ENCODE measurements at places on chromosomes 6 and 20.
A peak's percentile ranks its signal among the peaks of the same experiment; 100 is the strongest.

GRCh38 chr6:20565342-20565741, 31.1 kb downstream of the CDKAL1 start:
- no peaks in the 10 kb centered on the region for H3K27me3 ChIP-seq
- no peak for DNase-seq
- no peak overlapping the region for H3K4me3 ChIP-seq
- H3K4me1 ChIP-seq, result peaks cover 14% of the 10 kb centered on the region
- no peak overlapping the region for H3K27ac ChIP-seq

GRCh38 chr20:9483131-9483530, 31.3 kb upstream of the LAMP5 start:
- no peak for DNase-seq
- no peaks in the 10 kb centered on the region for H3K27me3 ChIP-seq
- H3K4me3 ChIP-seq, result no peak overlapping the region
- no peaks in the 10 kb centered on the region for H3K4me1 ChIP-seq
- no peaks in the 10 kb centered on the region for H3K36me3 ChIP-seq

DNA sequence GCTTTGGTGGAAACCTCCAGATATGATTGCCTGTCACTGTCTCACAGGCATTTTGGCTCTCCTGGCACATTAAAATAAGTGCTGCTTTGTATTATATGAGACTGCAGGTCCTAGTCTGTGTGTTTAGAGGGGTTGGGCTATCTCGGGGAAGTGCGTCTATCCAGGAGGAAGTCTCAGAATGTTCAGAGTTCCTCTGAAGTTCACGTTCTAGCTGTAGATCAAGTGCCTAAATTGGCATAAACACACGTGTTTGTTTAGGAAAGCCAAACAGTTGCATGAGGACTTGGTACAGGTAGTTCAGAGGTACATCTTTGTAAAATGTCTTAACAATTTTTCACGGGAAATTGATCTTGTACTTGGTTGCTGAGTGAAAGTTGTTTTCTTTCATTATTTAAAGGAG, 36.4 kb upstream of the SLC22A1 start:
- peaks cover 13% of the 10 kb centered on the region for H3K4me1 ChIP-seq
- H3K27ac ChIP-seq, result peak overlapping the region; percentile 32
- DNase-seq, result no peak
- peaks cover 66% of the 10 kb centered on the region for H3K36me3 ChIP-seq

- H3K4me1 ChIP-seq, result no peaks in the 10 kb centered on the region
- peaks cover 36% of the 10 kb centered on the region for H3K27me3 ChIP-seq
- no peak for DNase-seq
- H3K36me3 ChIP-seq, result no peaks in the 10 kb centered on the region
- no peak overlapping the region for H3K4me3 ChIP-seq
These were observed 46.4 kb downstream of the FOXF2 start for GRCh38 chr6:1435806-1436205.
